ENCODE measurements at places on chromosomes 13 and 19.

DNA sequence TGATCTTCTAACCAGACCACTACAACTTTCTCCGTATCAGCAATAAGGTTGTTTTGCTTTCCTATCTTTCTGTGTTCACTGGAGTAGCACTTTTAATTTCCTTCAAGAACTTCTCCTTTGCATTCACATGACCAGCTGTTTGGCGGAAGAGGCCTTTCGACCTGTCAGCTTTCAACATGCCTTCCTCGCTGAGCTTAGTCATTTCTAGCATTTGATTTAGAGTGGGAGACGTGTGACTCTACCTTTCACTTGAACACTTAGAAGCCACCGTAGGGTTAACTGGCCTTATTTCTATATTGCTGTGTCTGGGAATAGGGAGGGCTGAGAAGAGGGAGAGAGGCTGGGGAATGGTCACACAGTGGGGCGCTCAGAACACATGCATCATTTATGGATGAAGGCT, 104.7 kb downstream of the TUBGCP3 start:
- DNase-seq, result no peak

DNA sequence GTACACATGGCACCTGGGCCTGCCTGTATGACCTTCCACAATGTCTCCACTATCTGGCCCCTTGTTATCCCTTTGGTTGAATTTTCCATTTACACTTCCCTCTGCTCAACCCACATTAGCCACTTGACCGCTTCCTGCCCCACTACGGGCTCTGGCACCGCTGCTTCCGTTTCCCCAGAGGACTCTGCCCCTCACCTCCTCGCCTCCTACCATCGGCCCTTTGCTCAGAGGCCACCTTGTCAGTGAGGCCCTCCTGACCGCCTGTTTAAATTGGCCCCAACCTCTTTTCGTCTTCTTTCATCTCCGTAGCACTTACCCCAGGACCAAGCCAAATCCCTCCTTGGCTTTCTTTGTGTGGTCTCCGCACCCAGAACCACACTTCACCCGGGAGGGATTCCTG, 47.4 kb downstream of the SOX1 start:
- DNase-seq, result no peak

- DNase-seq, result no peak
Measured at GRCh38 chr19:1754636-1755466, 1.5 kb downstream of the ONECUT3 start.

- peak; percentile 99 for DNase-seq
Measured at GRCh38 chr19:55503502-55504251, 15.4 kb downstream of the SSC5D start.

DNA sequence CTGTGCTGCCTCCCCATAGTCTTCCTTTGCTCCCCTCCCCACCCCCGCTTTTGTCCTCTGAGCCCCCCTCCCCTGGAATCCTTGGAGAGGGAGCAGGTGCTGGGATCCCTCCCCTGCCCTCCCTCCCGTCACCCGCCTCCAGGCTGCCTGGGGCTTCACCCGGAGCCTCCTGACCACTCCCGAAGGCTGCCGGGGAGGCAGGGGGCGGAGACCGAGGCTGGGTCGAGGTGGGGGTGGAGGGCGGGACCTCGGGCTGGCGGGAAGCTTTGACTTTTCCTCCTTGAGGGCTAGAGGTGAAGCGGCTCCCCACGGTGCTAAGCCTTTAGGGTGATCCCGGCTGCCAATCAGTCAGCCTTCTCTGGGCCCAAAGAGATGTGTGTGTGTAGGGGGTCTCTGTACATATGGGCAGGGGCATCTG, 1.5 kb downstream of the KMT5C start:
- peak; percentile 93 for DNase-seq

Measured in AG08395 (cell line).